ENCODE measurements at places on chromosomes 6 and 20. TPM values are rescaled to one million over a fixed set of nuclear protein-coding genes. Genes with fewer than 3 reads are reported as not detected.

DNA sequence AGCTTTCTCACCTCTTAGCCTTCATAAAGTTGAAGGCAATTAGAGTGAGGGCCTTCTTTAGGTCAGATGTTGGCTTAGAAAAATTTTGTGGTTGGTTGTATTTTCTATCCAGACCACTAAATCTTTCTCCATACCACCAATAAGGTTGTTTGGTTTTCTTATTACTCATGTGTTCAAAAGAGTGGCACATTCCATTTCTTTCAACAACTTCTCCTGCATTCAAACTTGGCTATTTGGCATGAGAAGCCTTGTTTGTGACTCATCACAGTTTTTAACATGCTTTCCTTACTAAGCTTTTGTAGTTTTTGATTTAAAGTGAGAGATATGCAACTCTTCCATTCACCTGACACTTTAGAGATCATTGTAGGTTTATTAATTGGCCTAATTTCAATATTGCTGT is 949.6 kb downstream of the TBC1D32 start:
- DNase-seq: no peak
- no peak overlapping the region for H3K4me3 ChIP-seq
- no peaks in the 10 kb centered on the region for H3K4me1 ChIP-seq
- H3K27ac ChIP-seq: no peak overlapping the region
- no peaks in the 10 kb centered on the region for H3K27me3 ChIP-seq

DNA sequence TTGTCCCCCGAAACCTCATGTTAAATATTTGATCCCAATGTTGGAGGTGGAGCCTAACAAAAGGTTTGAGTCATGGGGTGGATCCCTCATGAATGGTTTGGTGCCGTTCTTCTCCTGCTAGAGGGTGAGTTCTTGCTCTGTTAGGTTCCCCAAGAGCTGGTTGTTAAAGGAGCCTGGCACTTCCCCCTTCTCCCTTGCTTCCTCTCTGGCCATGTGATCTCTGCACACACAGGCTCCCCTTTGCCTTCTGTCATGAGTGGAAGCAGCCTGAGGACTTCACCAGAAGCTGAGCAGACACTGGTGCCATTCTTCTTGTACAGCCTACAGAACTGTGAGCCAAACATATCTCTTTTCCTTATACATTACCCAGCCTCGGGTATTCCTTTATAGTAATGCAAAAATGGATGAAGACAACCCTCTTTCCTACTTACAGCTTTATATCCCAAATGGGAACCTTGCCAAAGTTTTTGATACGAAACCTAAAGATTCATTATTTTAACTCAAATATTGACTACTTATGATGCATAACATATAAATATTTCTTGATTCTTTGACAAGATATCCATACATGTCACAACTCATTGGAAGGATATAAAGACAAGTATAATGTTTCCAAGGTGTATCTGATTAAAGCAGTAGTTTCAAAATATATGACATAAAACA is 61.0 kb downstream of the RNF182 start:
- no peak for DNase-seq
- H3K4me3 ChIP-seq: no peak overlapping the region
- no peaks in the 10 kb centered on the region for H3K27me3 ChIP-seq
- no peak overlapping the region for H3K27ac ChIP-seq
- H3K4me1 ChIP-seq: no peaks in the 10 kb centered on the region

GRCh38 chr6:97524811-97525210 is 241.8 kb upstream of the MMS22L start:
- no peak overlapping the region for H3K27ac ChIP-seq
- no peaks in the 10 kb centered on the region for H3K27me3 ChIP-seq
- no peaks in the 10 kb centered on the region for H3K36me3 ChIP-seq
- no peak overlapping the region for H3K4me3 ChIP-seq
- DNase-seq: no peak
- no peaks in the 10 kb centered on the region for H3K4me1 ChIP-seq

The TASP1 gene
- total RNA-seq: 20.2 TPM

Measured in spinal cord (tissue), 10 donors.